ENCODE measurements at places on chromosomes 4 and X.
A peak's percentile ranks its signal among the peaks of the same experiment; 100 is the strongest.

DNA sequence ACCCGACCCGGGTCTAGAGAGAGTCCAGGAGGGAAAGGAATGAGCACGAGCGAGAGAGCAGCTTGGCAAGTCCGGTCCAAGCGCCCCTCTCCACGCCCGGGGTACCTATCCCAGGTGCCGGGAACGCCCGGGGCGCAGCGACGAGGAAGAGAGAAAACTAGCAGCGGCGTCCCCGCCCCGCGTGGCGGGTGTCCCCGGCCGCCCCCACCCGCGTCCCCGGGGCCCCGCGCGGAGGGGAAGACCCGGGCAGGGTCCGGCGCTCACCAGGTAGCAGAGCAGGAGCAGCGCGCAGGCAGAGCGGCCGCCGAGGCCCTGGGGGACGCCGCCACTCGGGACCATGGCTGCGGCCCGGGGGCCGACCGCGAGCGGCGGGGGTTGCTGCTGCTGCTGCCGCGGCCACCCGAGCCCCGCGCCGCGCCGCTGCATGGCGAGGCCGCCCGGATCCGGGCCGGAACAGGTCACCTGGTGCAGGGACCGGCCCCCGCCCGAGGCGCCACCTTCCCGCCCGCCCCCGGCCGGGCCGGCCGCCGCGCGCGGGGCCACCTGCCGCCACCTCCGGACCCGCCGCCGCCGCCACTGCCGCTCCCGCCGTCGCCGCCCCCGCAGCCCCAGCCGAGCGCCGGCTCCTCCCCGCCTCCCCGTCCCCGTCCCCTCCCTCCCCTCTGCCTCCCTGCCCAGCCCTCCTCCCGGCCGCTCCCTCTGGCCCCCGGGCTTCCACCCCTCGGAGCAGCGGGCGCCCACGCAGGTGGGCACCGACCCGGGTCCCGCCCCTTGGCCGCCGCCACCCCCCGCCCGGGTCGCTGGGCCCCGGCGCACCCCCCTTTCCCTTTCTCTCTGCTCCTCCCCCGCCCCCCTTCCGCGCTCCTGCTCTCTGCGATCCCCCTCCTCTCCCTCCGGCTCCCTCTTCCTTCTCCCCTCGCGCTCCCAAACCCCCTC lies at the start of gene SEL1L3:
Gene SEL1L3, minus strand, starts transcription at position 578 of the 936 bp plus-strand sequence. Its CDS starts 152 bp downstream, at position 426.
- peak; percentile 60 for DNase-seq

GRCh38 chr4:94267037-94267436 lies 59.4 kb downstream of the SMARCAD1 start:
- DNase-seq = no peak

GRCh38 chrX:103220511-103221323 lies 5.8 kb downstream of the BEX4 start:
- DNase-seq = no peak

DNA sequence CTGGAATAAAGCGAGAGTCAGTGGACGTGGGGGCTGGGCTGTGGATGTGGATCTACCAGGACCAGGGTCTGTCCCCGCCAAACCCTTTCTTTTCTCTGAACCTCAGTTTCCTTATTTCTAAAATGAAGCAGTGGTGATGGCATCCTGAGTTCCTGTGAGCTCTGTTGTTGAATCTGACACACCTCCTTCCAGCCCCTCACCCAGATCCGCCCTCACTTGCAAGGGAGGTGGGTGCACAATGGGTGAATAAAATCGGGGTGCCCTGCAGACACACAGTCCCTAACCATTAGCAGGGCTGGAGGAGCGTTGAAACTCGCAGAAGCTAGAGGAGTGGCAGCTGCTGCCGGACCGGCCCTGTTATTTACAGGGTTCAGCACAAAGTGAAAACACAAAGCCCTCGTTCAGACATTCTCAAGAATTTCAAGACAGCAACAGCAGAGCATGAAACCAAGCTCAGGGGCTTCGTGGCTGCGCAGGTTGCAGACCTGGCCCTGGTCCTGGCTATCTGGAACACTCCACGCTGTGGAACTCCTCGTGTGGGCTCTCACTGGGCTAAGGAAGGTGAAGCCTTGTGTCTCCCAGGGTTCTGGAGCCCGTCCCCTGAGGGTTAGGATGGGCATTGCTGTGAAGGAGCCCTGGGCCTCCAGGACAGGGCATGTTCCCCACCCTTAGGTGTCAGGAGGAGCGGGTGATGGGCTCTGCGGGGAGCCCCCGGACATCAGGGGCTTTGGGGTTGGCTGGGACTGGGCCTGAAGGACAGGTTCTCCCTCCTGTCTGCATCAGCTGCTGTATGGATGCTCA lies 42.9 kb downstream of the PSAPL1 start:
- no peak for DNase-seq

DNA sequence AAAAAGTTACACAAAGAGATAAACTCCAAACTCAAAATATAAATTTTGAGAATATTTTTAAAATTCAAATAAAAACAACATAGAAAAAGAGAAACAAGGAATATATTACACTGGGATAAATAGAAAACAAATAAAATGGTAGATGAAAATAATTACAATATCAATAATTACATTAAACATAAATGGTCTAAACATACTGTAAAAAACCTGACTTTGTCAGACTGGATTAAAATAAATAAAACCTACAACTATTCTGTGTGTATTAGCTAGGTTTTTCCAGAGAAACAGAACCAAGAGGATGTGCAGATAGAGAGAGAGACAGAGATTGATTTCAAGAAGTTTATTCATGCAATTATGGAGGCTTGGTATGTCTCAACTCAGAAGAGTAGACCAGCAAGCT lies 126.5 kb downstream of the LRBA start:
- DNase-seq = no peak

- DNase-seq = no peak
Observed at GRCh38 chr4:81682492-81682891, 210.8 kb upstream of the RASGEF1B start.

DNA sequence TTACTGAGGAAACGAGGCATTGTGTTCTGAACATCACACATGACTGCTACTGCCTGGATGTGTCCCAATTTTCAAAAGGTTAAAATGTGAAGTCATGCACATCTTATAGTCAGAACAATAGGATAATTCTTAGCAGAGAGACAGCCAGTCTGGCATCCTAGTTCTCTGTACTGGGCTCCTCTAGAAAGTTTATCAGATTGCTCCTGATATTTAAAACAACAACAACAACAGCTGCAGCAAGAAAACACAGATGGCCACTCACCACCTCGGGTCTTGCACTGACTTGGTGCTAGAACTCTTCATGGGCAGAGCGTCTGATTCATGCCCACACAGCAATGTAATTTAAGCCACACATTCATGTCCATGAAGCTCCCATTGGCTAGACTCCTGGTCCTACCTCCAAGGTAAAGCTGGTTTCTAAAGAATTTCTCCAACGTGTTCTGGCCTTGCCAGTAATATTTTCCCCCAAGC lies 33.3 kb upstream of the SLC2A9 start:
- no peak for DNase-seq

DNA sequence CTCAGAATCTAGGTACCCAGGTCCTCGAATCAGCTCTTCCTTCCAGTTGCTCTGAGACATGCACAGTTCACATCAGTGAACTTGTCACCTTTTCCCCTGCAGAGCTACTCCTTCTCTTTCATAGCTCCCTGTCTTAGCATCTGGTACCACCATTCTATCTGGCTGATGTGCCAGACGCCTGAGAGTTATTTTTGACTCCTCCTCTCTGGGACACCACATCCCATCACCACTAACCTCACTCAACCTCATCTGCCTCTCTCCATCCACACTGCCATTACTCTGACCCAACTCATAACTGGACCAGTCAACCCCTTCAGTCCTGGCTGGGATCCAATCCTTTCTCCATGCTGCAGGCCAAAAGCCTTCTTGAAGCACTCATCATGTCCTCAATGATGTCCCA lies 44.5 kb downstream of the SLC2A9 start:
- DNase-seq = no peak
